ENCODE measurements at places on chromosomes 2 and 18.

DNA sequence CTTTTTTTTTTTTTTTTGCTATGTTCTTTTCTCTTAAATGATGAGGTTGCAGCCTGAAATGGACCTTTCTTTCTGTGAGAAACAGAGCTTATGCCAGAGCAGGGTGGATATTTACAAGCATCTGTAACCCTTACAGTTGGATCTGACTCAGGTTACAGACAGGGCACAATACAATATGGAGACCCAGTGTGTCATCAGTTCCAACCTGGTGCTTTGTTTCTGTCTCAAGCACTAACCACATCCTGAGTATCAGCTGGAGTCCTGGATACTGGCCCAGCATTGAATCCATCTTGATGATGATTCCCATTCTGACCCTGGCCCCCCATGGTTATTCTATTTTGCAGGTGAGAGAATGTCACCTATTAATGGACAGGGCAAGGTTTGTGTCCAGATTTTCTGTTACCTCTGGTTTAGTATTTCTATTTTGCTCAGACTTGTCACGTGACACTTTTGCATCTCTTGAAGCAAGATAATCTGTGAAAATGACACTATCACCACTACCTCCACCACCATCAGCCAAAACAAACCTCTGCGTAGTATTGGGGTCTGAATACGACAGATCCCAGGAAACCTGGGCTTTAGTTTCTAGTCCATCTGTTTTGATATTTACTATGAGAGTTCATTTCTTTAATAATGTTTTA, 174.0 kb downstream of the CCDC85A start:
- no peak for DNase-seq

GRCh38 chr2:149781263-149781808, 193.8 kb upstream of the MMADHC start:
- DNase-seq, result no peak

GRCh38 chr18:42830936-42831335, 284.5 kb downstream of the RIT2 start:
- no peak for DNase-seq

GRCh38 chr2:158578703-158579330, 122.1 kb downstream of the PKP4 start:
- no peak for DNase-seq

- no peak for DNase-seq
Observed at GRCh38 chr2:147356157-147356556, 488.7 kb upstream of the ACVR2A start.

- no peak for DNase-seq
Observed at GRCh38 chr2:10883066-10883465, 28.7 kb upstream of the KCNF1 start.

DNA sequence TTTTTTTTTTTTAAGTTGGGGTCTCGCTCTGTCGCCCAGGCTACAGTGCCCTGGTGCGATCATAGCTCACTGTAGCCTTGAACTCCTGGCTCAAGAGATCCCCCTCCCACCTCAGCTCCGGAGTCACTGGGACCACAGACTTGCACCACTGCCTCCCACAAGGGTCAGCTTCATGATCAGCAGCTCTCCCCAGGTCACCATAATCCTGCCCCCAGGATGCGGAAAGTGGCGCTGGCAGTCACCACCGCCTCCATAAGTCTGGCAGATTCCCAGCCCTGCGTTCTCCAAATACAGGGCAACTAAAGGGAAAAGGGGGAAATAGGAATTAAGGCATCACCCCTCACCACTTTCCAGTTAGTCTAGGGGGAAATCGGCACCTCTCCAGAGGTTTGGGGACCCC, 5.2 kb upstream of the ARID5A start:
- no peak for DNase-seq

DNA sequence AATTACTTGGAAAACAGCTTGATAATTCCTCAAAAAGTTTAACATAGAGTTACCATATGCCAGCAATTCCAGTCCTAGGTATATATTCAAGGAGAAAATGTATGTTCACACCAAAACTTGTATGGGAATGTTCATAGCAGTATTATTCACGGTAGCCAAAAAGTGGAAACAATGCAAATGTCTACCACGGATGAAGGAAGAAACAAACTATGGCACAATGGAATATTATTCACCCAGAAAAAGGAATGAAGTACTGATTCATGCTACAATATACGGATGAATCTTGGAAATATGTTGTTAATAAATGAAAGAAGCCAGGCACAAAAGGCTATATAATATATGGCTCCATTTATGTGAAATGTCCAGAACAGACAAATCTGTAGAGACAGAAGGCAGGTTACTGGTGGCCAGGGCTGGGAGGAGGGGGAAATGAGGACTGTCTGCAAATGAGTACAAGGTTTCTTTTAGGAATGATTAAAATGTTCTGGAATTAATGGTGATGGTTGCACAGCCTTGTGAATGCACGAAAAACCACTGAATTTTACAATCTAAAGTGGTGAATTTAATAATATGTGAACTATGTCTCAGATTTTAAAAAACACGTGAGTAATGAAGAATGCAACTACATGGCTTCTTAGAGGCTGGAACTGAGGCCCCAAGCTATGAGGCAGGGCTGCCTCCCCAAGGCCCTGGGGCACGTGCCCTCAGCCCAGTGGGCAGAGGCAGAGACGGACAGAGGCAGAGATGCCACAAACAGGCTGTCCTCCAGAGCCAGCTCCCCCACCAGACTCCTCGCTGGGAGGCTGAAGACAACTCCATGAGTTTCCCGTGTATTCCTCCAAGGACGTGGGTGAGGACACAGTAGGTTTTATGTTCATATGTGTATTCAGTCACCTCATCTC, 5.0 kb downstream of the LIMS2 start:
- no peak for DNase-seq

- DNase-seq, result no peak
Observed at GRCh38 chr2:120052597-120052996, 39.7 kb downstream of the EPB41L5 start.

GRCh38 chr2:132662732-132663131, 7.3 kb downstream of the LYPD1 start:
- no peak for DNase-seq

DNA sequence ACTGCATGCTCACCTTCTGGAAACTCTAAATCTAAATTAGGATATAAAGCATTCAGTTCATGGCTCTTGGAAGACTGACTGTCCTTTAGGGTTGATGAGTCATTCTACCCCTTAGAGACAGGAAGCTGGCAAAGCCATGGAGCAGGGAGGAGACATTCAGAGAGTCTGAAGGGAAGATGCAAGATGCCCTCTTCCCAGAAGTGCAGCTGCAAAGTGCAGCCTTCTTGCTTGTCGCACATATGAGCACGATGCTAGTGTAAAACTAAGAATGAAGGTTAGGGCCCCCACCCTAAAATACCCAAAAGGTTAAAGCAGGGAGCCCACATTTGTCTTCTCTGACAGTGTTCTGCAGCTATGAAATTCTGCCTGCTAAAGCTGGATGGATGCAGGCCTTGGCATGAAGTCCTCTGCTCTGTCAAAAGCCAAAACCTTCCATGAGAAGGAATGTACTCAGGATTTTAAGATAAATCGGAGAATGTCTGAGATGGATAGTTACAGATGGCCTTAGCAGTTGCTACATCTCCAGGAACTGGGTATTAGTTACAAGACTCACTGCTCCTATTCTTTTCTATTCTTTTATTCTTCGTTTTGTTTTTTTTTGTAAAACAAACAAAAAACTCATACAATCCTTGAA, 89.7 kb downstream of the POLE4 start:
- no peak for DNase-seq

DNA sequence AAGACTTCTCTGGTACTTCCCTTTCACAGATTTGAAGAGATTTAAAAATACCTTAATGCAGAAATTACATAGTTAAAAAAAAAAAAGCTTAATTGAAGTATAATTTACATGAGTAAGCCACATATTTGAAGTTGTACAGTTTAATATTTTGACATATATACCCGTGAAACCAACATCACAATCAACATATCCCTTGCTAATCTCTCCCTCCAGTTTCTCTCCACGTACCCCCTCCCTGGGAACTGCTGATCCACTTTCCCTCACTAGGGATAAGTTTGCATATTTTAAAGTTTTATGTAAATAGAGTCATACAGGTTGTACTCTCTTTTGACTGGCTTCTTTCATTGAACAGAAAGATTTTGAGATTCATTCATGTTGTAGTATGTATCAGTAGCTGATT, 22.4 kb downstream of the EMILIN2 start:
- DNase-seq, result no peak

GRCh38 chr2:39379643-39380524, 57.2 kb downstream of the MAP4K3 start:
- DNase-seq, result peak; percentile 60

DNA sequence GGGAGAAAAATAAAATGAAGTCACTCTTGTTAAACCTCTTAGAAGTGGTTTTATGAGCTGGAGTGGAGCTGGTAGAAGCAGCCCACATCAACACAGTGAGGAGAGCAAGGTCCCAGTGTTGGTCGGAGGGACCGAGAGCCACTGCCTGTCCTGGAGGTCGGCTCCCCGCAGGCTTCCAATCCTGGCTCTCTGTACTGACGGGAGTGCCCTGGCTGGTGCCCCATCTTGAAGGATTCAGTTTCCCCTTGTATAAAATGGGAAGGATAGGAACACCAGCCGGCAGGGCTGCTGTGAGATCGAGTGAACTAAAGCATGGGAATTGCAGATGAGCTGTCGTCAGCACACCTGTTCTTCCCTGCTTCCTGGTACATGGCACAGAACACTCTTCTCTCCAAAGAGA, 104.3 kb upstream of the ID2 start:
- no peak for DNase-seq

DNA sequence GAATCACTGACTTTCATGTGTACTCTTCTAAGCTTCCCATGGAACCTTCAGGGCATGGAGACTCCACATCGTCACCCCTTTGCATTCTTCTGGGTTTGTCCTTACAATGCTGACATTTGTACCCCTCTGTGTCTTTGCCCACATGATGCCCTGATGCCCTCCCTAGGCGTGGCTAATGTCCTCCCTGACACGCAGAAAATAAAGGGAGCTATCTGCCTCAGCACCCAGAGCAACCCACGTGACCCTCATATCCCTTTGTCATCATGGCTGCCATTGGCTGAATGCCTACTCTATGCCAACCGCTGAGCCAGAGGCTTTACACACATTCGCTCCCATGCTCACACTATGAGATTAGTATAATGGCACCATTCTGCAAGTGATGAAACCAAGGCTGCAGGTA, 86.4 kb upstream of the KLHL29 start:
- no peak for DNase-seq

DNA sequence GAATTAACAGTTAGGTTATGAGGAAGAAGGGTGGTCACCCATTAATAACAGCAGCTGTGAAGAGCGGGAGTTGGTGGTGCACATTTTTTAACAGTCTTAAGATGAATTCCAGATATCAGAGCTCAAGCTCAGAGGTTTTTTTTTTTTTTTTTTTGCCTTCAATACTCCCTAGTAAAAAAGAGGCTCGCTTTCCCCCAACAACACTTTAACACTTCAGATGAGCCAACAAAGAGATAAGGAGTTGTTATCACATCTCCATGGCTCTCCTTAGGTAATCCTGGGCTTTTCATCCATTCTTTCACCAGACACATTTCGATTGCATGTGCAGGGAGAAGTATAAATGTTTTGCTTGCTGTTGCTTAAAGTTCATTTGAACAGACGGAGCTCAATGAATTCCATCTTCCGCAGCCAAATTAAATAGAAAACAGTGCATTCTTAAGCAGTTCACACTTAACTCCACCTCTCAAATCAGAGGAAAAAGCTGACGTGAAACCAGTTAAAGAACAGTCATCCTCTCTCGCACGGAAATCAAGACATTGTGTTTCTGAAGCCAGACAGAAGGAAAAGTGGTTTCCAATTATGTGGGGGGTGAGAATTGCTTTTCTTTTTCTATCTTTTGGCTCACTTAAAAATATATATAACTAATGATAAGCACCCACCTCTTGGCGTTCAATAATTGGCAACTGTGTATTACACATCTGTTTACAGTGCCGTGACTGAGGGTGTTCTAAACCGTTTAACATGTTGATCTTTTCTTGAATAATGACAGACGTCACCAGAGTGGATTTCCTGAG, 118.2 kb downstream of the ZNF521 start:
- DNase-seq, result peak; percentile 36

DNA sequence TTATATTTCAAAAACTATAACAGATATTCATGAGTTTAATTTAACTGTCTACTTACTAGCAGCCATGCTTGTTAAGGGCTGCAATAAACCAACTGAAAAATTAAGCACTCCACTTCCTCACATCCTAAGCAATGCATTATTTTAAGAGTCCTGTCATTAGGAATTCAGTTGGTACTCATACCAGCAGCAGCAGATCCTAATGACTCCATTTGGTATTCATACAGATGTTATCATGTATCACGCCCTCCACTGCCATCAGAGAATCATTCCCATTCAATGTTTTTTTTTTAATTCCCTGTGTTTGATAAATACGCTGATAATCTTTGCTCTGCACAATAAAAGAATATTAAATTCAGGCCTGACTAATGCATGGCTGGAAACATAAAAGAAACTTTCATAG, 236.8 kb downstream of the AFF3 start:
- DNase-seq, result no peak

- DNase-seq, result no peak
Observed at GRCh38 chr2:240216167-240216566, 75.7 kb upstream of the OTOS start.

- no peak for DNase-seq
Observed at GRCh38 chr18:55732227-55733106, 144.5 kb upstream of the TCF4 start.

GRCh38 chr18:71437511-71437910, 1106.6 kb downstream of the CBLN2 start:
- DNase-seq, result no peak

GRCh38 chr18:62634979-62635630, 80.2 kb upstream of the PHLPP1 start:
- no peak for DNase-seq

- DNase-seq, result no peak
Observed at GRCh38 chr2:31318361-31319336, 84.7 kb downstream of the EHD3 start.

GRCh38 chr18:8707556-8708300, 2.4 kb downstream of the MTCL1 start:
- DNase-seq, result no peak

- no peak for DNase-seq
Observed at GRCh38 chr2:46865181-46865970, 50.2 kb downstream of the MCFD2 start.

- DNase-seq, result no peak
Observed at GRCh38 chr2:10339647-10340592, 37.2 kb downstream of the HPCAL1 start.

GRCh38 chr18:8724452-8724851, 19.1 kb downstream of the MTCL1 start:
- no peak for DNase-seq

DNA sequence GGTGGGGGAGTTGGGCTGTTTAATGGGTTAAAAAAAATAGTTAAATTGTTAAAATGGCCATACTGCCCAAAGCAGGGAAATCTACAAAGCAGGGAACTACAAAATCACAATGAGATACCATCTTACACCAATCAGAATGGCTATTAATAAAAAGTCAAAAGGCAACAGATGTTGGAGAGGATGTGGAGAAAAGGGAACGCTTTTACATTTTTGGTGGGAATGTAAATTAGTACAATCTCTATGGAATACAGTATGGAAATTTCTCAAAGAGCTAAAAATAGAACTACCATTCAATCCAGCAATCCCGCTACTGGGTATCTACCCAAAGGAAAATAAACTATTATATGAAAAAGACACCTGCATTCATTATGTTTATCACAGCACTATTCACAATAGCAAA, 27.1 kb downstream of the CLHC1 start:
- no peak for DNase-seq

GRCh38 chr2:160652236-160652635, 158.6 kb upstream of the RBMS1 start:
- no peak for DNase-seq
